ENCODE measurements at places on chromosomes 5 and 9. TPM values are rescaled to one million over a fixed set of nuclear protein-coding genes. Genes with fewer than 3 reads are reported as not detected.

Gene MUSK
- total RNA-seq, result 0.66 TPM

Gene SPINK5
- total RNA-seq, result not detected

Gene TMEM8B
- 3.0 TPM for total RNA-seq

Gene QRFP
- not detected for total RNA-seq

Gene TRIM7
- total RNA-seq, result 2.3 TPM

Gene NR2F1-AS1
- total RNA-seq, result 33.6 TPM

Gene FSTL4
- total RNA-seq, result not detected

Gene SLC6A19
- total RNA-seq, result not detected

Gene ZNF883
- 6.2 TPM for total RNA-seq

Gene CNTFR
- 0.26 TPM for total RNA-seq

Gene FBXO38
- 50.3 TPM for total RNA-seq

Gene OR13C2
- not detected for total RNA-seq

Gene SHROOM1
- 4.1 TPM for total RNA-seq

Gene SPINK6
- not detected for total RNA-seq

Gene TRIP13
- total RNA-seq, result 2.1 TPM

Gene ARID3C
- under 0.01 TPM for total RNA-seq

Gene FST
- 759 TPM for total RNA-seq

Gene AHRR
- total RNA-seq, result 6.2 TPM

Gene N4BP3
- 0.26 TPM for total RNA-seq

Gene CORO2A
- under 0.01 TPM for total RNA-seq

Gene GFI1B
- total RNA-seq, result not detected

Gene SMARCA2
- 52.1 TPM for total RNA-seq

Gene FOXD4L5
- total RNA-seq, result under 0.01 TPM

Gene LRRC19
- total RNA-seq, result not detected

Gene KIAA0825
- 3.6 TPM for total RNA-seq

Gene PCDHA8
- total RNA-seq, result 0.33 TPM

Gene PPP1R26
- total RNA-seq, result 8.9 TPM

Gene DIPK1B
- 0.77 TPM for total RNA-seq

Gene MELK
- 6.2 TPM for total RNA-seq

Gene MPDZ
- 59.1 TPM for total RNA-seq

Gene PCDHA4
- total RNA-seq, result 1.2 TPM

Gene EQTN
- total RNA-seq, result not detected

Gene DNAI1
- total RNA-seq, result not detected

Gene CLINT1
- total RNA-seq, result 82.4 TPM

Gene FABP6
- not detected for total RNA-seq

Gene GRIN3A
- not detected for total RNA-seq

Gene SH2D3C
- not detected for total RNA-seq

Gene CCDC69
- total RNA-seq, result 4.0 TPM

Gene TRPM3
- 0.50 TPM for total RNA-seq

Gene FAM221B
- not detected for total RNA-seq

Gene NME5
- 2.5 TPM for total RNA-seq

Gene IFNA2
- total RNA-seq, result not detected

Gene CSF2
- total RNA-seq, result 0.51 TPM

Gene FOXD4L6
- total RNA-seq, result not detected

Gene CNTNAP3
- under 0.01 TPM for total RNA-seq

Measured in fibroblast of lung (primary cell).